D341Med (cell line): ENCODE measurements at places on chromosomes 5 and 9.

DNA sequence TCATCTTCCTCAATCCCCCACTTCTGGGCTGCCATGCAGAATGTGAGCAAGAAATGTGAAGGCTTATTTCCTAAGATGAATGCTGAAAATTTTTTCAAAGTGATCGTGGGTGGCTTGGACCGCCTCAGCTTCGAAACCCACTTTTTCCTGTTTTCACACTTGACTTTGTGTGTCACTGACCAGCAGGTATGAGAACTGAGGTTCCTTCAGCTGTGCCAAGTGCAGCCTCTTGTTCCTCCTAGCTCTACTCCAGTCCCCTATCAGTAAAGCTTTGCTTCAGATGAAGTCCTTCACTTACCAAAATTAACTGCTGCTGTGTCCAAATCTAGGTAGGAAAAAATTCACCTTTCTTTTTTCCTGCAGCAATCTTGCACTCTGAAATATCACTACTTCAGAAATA is 382.6 kb downstream of the DTWD2 start:
- DNase-seq, result no peak

DNA sequence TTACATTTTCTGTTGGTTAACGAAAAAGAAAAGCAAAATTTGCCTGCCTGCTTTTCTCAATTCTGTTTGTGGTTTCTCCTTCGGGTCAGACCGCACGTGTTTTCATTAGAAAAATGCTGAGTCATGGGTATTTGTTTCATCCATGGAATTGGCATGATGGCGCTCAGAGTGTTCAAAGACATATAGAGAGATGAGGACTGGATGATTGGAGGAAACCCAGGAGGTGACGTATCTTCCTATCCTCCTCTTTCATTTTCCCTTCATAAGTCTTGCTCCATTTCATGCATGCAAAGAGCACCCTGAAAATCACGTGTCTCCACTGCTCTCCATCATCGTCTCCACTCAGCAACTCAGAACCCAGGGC is 353.8 kb upstream of the WWC1 start:
- no peak for DNase-seq

DNA sequence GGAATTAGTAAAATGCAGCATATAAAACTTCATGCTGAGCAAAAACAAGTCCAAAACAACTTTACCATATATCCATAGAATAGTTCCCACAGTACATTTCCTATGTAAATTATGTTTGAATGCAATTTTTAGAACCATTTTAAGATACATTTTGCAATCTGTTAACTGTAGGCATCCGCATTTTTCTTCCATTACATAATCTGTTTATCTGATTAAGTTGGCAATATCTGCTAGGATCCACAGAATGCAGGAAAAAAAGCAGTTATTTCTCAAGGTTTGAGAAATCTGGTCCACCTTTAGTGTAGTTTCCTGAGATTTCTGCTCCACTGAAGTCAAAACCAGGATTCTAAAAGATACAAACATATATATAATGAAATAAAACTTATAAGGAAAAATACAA is 6.2 kb downstream of the NUDCD2 start:
- DNase-seq, result no peak

DNA sequence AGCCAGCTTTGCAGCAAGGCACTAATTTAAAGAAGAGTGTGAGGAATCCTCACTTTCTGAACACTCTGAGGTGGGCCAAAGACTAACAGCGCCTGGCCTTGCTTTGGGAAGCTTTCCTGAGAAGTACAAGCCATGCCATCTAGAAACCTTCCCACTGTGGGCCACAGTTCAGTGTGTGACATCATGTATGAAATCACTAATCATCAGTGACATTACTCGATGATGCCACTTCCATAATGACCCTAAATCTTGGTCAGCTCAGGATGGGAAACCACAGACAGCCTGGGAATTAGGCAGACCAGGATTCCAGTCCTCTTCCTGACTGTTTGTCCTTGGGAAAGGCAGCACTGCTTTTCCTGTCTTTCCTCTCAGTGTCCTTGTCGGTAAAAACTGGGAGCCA is 54.2 kb upstream of the HSPA9 start:
- DNase-seq, result peak; percentile 1
